Activated naive CD4-positive, alpha-beta T cell treated with anti-CD3 and anti-CD28 coated beads, Interleukin-2, amount 50 U/mL, for 16 hours (primary cell): ENCODE measurements at places on chromosomes 13 and 19.

DNA sequence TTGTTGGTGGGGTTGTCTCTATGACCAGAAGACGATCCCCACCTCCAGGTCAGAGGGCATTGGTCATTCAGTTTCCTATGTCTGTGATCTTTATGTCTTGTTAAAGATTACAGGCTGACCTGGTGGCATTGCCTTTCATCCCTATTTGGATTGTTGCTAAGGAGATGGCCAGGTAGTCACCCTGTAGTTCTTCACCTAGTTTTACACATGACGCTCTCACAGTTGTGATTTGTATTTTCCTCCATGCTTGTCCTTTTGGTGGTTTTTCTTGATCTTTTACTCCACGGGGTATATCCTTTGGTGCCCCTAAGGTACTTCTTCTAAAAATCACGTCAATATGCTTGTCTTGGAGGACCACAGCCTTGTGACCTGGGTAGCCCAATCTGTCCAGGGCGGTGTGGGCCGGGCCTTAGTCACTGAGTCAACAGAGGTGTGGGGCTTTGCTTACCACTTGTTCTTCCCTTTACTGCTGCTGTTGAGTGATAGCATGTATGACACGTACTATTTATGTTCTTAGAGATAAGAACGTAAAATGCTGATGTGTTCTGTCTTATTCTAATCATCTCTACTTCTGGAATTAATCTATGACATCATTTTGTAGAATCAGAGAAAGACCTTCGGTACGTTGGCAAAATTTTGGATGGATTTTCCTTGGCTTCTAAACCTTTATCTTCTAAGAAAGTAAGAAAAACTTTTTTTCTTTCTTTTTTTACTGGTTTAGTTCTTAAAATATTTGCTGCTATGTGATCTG, 20.1 kb downstream of the GPATCH1 start:
- no peak for DNase-seq

- DNase-seq = no peak
These were observed 2422.9 kb upstream of the PCDH20 start for GRCh38 chr13:63838366-63839110.

- DNase-seq = no peak
These were observed 8.5 kb downstream of the MIDN start for GRCh38 chr19:1256646-1257474.

GRCh38 chr19:11673608-11674041, 65.1 kb downstream of the ZNF823 start:
- no peak for DNase-seq

DNA sequence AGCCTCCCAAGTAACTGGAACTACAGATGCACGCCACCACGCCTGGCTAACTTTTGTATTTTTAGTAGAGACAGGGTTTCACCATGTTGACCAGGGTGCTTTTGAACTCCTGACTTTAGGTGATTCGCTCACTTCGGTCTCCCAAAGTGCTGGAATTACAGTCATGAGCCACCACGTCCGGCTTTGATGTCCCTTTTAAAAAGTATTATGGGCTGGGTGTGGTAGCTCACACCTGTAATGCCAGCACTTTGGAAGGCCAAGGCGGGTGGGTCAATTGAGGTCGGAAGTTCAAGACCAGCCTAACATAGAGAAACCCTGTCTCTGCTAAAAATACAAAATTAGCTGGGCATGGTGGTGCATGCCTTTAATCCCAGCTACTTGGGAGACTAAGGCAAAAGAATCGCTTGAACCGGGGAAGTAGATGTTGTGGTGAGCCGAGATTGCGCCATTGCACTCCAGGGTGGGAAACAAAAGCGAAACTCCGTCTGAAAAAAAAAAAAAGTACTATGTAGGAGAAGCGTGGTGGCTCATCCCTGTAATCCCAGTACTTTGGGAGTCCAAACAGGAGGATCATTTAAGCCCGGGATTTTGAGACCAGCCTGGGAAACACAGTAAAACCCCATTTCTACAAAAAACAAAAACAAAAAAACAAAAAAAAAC, 22.8 kb upstream of the ERVV-1 start:
- no peak for DNase-seq

- peak; percentile 46 for DNase-seq
These were observed 8.6 kb upstream of the CEACAM6 start for GRCh38 chr19:41746593-41747227.

DNA sequence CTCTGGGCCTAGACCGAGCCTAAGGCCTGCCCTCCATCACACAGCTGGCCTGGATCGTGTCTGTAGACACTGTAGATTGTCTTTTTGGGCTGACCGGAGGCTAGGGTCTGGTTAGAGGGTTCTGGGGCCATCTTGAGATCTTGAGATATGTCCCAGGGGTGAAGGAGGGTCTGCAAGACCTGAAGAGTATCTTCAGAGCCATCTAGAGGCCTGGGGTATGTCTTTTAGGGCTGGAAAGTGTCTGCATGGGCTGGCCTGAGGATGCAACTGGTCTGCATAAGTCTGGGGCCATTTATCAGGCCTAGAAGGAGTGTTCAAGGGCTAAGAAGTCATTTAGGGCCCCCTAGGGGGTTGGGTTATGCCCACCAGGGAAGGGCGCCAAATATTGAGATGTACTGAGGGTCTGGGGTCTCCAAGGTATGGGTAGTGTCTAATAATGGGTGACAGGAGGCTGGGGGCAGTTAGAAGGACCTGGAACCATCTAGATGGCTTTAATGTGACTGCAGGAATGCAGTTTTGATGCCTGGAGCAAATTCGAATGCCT, 555 bp downstream of the SCAF1 start:
- DNase-seq = no peak

GRCh38 chr13:45846681-45847080, 4.9 kb downstream of the SIAH3 start:
- no peak for DNase-seq

- no peak for DNase-seq
These were observed 267.8 kb downstream of the FGF9 start for GRCh38 chr13:21938636-21939035.

GRCh38 chr19:41626278-41626677, 596 bp downstream of the CEACAM4 start:
- DNase-seq = no peak

DNA sequence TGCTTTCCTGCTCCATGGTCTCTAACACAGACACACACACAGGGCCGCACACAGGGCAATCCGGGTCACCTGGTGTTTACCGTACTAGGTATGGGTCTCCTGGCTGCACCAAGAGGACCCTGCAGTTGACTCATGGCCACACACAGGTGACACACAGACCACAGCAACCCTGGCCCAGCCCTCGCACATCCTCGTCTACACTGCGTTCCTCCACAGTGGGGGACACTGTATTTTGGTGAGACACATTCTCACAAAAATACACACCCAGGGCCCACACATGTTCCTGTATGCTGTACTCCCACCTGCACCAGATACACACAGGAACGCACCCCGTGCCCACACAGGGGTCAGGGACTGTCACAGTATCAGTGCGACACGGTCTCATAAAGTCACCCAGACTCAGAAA, 12.8 kb downstream of the PDE4A start:
- DNase-seq = no peak

DNA sequence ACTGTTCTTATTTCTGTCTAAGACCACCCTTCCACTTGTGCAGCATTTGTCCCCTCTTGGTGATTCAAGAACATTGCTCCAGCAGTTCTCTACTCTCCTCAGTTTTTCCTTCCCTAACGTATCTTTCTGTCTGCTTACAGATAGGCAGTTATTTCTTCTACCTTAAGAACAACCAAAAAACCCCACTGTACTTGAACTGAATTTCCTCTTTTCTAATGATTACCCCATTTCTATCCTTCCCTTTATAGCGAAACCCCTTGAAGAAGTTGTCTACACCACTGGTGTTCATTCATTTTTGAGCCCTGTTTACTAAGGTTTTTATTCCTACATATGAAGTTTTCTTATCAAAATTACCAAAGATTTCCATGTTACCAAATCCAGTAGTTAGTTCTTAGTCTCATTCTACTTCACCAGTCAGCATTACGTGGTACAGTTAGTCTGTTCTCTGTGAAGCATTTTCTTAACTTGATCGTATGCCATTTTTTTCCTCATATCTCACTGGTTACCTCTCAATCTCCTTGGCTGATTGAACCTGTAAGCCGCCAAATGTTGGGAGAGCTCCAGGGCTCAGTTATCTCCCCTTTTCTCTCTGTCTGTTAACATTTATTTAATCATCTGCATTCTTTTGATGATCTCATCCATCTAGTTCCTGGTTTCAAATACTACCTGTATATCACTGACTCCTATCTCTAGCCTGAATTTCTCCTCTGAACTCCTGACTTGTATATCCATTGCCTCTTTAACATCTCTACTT, 9.0 kb downstream of the LSM14A start:
- DNase-seq = no peak

- no peak for DNase-seq
These were observed 155.8 kb upstream of the FNDC3A start for GRCh38 chr13:48819899-48820298.

DNA sequence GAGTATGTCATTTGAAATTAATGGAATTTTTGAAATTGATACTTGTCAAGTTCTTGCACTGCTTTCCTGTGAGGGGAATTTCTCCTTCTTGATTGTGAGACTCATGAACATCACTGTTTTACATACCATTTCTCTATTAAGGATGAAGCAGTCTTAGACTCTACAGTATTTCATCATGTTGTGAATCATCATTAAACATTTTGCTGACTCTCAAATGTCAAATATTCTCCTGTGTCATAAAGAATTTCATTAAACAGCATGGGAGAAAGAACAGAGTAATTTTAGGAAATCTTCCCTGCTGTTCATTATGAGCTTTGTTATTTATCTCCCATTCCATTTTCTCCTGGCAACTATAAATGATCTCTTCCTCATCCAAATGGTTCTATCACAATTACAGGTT, 729.0 kb downstream of the PCDH9 start:
- DNase-seq = no peak

- no peak for DNase-seq
These were observed 101.6 kb upstream of the MYO16 start for GRCh38 chr13:108527844-108528243.

DNA sequence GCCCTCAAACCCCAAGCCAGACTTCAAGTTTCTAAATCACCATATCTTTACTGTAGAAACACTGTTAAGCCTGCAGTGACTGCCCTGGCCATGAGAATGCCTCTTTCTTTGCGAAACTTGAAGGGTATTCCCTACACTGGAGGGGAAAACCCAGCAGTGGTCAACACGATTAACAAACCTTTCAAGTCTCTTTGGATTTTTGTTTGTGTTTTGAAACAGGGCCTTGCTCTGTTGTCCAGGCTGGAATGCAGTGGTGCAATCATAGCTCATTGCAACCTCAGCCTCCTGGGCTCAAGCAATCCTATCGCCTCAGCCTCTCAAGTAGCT, 17.4 kb upstream of the POMP start:
- DNase-seq = no peak

- no peak for DNase-seq
These were observed 255.3 kb downstream of the SHISA2 start for GRCh38 chr13:25796474-25796873.

- DNase-seq = no peak
These were observed 22.2 kb upstream of the ERVV-1 start for GRCh38 chr19:52991484-52991883.

GRCh38 chr13:95035311-95036109, 265.7 kb downstream of the ABCC4 start:
- DNase-seq = no peak

- DNase-seq = no peak
These were observed 5.0 kb upstream of the CCDC61 start for GRCh38 chr19:45990113-45990728.

DNA sequence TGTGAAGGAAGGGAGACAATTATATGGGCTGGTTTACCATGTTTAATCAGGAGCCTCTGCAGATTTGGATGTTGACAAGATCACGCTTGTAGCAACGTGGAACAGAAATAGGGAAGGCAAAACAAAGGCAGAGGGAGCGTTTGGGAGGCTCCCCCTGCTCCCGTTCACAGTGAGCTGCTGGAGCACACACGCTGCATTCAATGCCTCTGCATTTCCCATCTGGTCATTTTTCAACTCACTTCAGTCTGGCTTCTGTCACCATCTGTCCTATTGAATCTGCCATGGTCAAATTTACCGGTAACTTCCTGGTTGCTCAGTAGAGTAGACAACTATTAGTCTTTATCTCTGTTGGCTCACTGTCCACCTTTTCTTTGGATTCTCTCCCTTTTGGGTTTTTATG, 91.0 kb downstream of the NHLRC3 start:
- no peak for DNase-seq

DNA sequence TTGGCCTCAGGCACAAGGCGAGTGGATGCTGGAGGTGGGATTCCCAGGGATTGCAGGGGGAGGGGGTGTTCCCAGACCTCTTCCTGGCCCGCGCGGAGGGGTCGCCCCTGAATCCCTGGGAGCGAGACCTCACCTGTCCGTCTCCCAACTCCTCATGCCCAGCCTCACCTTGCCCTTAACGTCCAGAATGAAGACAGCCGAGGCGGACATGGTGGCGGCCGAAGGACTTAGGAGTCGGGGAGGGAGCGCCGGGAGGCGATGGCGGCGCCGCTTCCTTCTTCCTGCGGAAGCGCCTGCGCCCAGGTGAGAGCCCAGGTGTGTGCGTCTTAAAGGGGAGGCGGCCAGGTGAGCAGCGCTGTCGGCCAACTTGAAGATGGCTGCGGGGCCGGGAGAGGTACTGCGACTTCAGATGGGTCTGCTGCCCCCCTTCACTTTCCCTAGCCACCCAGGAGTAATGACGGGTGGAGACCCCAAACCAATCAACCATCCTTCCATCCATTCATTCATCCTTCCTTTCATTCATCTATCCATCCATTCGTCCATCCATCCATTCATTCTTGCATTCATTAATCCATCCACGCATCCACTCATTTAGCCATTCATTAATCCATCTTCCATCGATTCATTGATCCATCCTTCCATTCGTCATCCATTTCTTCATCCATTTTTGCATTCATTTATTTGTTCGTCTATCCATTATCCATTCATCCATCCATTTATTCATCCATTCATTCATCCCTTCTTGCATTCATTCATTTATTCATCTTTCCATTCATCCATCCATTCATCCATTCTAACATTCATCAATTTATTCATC, at the start of gene AP1M2:
Gene AP1M2, minus strand, starts transcription at position 291 of the 817 bp plus-strand sequence. Its CDS starts 81 bp downstream, at position 210.
- DNase-seq = no peak

DNA sequence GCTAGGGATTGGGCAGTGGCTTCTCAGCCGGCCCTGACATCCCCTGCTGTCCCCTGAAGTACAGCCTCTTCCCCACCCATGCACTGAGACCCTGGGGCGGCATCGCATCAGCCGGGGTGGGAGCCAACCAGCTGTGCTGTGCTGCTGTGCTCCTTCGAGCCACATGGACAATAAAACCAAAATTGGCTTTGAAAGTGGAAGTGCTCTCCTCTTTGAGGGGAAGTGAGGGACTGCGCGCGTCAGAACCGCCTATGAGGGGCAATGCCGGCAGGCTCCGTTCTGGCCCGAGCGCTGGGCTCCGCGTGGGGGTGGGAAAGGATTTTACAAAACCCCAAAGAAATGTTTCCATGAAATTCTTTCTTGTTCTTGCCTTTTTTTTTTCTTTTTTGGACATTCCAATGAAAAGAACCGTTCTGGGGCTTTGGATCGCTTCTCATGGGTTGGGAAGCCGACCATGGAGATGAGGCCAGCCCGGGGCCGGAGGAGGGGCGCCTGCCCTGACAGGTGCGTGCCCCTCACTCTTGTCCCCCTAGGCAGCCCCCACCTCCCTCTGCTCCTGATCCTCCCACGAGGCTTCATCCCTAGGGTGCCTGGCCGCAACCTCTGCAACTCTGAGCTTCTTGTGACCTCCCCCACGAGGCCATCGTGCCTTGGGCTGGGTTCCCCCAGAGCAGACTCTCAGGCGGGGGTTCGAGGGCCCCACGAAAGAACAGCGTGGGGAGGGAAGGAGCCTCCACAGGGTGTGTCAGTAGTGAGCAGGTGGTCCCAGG, 22.6 kb downstream of the KLHL26 start:
- DNase-seq = no peak
